ENCODE measurements at places on chromosomes 2 and 18.

DNA sequence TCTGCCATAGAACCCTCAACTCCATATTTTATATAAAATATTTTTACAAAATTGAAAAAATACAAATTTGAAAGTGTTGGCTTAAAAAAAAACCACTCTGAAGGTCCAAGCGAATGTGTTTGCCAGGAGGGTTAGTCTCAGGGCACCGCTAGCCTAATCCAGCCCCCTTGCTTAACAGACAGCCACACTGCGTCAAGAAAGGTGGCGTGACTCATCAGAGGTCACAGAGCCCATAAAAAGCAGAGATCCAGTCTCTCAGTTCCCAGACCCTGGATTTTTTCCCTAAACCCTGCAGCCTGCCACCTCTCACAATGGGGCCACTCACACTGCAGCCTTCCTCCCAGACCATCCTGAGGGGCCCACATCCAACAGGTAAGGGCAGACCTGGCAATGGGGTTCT, 3.9 kb upstream of the TNS1 start:
- no peak for DNase-seq

DNA sequence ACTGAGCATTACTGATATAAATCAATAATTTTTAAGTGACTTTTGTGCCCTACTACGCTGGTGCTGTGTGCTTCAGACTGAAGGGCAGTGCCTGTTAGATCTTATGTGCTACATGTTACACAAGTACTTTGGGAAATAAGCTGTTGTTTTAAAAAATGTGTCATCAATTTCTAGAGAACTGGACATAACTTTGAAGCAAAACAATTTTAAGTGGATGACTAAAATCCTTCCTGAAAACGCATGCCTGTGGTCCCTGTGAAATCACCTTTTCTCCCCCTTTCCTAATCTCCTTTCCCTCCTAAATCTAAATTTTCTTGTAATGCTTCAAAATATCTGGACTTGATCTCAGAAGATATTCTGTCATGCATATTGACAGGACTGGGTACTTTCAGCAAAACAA, 7.1 kb upstream of the IL1RL1 start:
- DNase-seq = no peak

- no peak for DNase-seq
These were observed 468 bp downstream of the PIKFYVE start for GRCh38 chr2:208266553-208266893.

DNA sequence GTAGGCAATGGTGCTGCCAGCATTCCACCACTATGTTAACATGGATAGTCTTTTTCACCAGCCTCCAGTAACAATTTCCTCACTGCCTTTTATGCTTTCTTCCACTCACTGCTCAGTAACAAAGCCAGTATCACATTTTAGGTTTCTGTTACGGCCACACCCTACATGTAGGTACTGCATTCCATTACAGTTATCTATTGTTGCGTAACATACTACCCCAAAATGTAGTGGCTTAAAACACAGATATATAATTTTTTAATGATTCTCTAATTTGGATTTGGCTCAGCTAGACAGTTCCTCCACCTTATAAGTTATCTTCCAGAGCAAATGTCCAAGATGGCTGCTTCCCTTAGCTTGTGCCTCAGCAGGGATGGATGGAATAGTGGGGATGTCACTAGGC, 498.7 kb upstream of the ACVR2A start:
- DNase-seq = no peak

- DNase-seq = peak; percentile 72
These were observed 53.7 kb upstream of the ARL4C start for GRCh38 chr2:234550511-234551107.

GRCh38 chr2:195498176-195498575, 158.8 kb upstream of the SLC39A10 start:
- no peak for DNase-seq

DNA sequence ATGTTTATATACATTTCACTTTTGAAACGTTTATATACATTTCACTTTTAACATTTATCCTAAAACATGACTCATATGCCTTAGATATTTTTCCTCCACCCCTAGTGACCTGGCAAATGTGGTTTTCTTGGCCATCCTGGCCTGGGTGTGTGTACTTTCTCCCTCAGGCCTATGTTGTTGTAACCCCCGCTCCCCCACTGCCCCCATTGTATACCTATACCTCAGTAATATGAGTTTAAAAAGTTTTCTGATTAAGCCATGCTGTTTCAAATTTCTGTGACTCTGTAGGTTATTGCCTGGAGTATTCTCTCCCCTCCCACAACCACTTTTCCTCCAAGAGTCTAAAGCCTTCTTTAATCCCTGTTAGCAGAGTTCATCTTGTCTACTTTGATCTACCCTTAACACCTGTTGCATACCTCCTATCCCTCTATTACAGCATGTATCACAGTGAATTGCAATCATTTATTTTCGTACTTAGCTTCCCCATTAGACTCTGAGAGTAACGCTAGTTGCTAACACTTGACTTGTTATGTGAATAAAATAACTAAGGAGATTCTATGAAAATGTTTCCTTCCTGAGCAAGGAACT, 67.9 kb downstream of the LCLAT1 start:
- DNase-seq = no peak

GRCh38 chr2:217868911-217869334, 133.9 kb downstream of the TNS1 start:
- no peak for DNase-seq

DNA sequence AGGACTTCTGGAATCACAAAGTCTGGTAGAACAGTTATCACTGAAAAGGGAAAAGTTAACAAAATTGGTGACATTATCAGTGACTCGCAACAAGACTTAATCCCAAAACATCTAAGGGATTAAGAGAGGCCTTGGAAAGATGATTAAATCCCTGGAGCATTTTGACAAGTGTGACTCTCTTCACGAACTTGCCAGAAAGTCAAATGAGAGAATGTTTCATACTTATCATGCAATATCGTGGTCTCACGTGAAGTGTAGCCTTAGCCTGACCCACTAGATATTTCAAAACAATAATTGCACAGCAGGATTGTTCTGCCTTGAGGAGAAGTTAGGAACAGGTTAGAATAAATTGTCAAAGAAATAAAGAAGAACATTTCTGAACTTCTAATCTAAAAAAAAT, 104.5 kb downstream of the COL6A3 start:
- no peak for DNase-seq

- no peak for DNase-seq
These were observed 39.6 kb downstream of the SCN3A start for GRCh38 chr2:165164201-165164600.

GRCh38 chr2:239693761-239694415, 293.1 kb upstream of the HDAC4 start:
- no peak for DNase-seq

- DNase-seq = peak; percentile 90
These were observed at the start of the genes CEBPZ and NDUFAF7 for GRCh38 chr2:37231241-37232130. Gene CEBPZ (minus strand): TSS chr2:37231596. CDS start chr2:37231567, 29 bp downstream. Gene NDUFAF7 (plus strand): TSS chr2:37231658. CDS start chr2:37231706, 48 bp downstream.

- no peak for DNase-seq
These were observed 18.6 kb upstream of the CTLA4 start for GRCh38 chr2:203849010-203849409.

- DNase-seq = no peak
These were observed 8.1 kb downstream of the CHMP1B start for GRCh38 chr18:11859282-11859830.

GRCh38 chr18:2903006-2903405, 56.2 kb downstream of the EMILIN2 start:
- no peak for DNase-seq

GRCh38 chr2:28401411-28401810, 8.8 kb downstream of the FOSL2 start:
- no peak for DNase-seq

DNA sequence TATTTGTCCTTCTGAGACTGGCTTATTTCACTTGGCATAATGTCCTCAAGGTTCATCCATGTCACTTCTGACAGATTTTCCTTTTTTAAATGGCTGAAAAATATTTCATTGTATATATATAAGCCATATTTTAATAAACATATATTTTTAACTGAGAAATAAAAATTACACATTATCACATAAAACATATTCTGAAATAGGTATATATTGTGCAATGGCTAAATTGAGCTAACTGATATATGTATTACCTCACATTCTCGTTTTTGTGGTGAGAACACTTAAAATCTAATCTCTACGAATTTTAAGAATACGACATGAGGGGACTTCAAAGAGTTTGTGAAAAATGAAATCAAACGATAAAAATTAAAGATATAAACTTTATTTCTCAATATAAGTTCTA, 25.7 kb upstream of the ZSWIM2 start:
- no peak for DNase-seq

DNA sequence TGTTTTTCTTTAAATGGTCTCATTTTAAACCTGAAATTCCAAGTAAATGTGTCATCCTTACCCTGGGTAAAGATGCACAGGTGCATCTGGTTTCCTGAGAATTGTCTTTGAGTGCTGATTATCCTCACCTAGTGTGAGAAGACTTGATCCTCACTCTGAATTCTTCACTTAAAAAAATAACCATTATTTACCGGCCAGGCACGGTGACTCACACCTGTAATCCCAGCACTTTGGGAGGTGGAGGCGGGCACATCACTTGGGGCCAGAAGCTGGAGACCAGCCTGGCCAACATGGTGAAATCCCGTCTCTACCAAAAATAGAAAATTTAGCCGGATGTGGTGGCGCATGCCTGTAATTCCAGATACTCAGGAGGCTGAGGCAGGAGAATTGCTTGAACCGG, 9.9 kb upstream of the WNT6 start:
- no peak for DNase-seq

GRCh38 chr18:62587689-62588088, 64.9 kb downstream of the ZCCHC2 start:
- peak; percentile 18 for DNase-seq

DNA sequence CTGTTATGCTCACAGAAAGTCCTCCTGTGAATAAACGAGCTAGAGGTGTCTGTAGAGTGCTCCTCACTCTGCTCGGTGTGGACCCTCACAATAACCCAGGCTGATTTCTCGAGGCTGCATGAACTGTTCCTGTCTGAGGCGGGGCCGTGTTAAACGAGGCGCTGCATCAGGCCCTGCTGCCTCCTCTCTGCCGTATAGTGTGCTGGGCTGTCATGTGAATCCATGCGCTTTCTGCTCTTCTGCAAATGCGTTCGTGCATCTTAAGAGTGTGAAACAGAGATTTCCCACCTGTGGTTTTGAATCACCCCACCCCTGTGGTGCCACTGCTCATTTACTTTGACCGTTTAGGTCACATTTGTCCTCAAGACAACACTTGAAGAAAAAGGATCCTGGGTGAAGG, 26.2 kb downstream of the TRAF3IP1 start:
- DNase-seq = no peak

- peak; percentile 63 for DNase-seq
These were observed 500 bp downstream of the CCNYL1 start for GRCh38 chr2:207711750-207712530.

GRCh38 chr2:38763228-38763627, 12.1 kb upstream of the SRSF7 start:
- DNase-seq = no peak

GRCh38 chr2:45723857-45724256, 72.4 kb downstream of the PRKCE start:
- no peak for DNase-seq

DNA sequence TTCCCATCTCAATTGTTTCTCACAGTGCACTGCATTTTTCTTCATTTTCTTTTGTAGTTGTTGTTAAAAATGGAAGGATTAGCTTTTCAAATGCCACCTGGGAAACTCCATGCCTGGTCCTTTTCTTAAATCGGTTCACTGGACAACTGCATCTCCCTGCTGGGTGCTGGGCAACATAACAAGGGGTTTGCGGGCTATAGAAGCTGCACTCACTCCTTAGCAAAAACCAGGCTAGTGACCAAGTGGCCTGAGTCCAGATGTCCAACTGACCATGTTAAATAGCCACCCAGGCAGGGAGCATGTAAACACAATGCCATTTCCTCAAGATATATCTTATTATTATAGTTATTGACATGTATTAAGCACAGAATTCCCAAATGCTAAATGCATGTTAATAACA, 264.9 kb downstream of the ICOS start:
- DNase-seq = no peak

- no peak for DNase-seq
These were observed 37.1 kb downstream of the EXOC6B start for GRCh38 chr2:72788756-72789155.

DNA sequence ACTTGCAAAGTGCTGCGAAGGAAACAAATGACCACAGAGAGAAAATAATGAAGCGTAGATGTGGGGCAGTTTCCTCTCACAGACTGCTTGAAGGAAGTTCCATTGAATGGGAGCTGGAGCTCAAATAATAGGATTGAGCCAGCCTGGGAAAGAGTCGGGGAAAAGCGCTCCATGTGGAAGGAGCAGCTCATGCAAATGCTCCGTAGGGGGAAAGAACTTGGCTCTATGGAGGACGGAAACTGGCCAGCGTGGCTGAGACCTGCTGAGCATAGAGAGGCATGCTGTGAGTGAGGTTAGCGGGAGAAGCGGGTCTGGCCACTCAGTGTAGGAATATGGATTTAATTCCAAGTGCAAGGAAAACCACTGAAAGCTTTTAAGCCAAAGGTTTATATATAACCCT, 28.6 kb upstream of the VIT start:
- DNase-seq = no peak

DNA sequence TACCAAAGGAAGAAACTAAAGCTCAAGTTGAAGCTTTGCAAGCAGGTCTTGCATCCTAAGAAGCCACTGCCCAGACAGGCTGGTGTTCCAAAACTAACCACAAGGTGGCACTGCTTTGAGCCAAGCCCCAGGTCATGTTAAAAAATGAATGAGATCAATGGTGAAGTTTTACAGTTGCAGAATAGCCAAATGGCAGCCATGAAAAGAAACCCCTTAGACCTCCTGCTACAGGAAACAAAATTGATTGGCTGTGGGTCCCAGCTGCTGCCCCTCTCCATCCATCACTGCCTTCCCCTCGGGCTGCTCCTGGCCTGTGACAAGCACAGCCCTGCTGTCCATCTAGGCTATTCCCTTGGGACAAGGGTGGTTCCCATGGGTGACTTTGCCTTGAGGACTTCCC, 20.7 kb upstream of the MREG start:
- peak; percentile 75 for DNase-seq

GRCh38 chr2:126579868-126580267, 76.1 kb upstream of the GYPC start:
- no peak for DNase-seq

DNA sequence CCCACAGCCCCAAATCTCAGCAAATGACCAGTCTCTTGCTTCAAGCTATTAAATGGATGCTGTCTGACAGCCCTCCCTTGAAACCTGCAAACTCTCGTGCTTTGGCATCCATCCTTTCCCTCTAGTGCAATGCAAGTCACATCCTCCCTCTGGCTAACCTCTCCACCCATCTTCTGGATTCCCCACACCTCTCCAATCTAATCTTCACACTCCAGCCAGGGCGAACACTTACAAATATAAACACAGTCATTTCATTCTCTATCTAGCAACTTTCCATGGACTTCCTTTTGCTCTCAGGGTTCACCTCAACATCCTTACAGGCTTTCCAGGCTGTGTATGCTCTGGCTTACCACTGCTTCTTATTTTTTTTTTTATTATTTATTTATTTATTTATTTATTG, 10.1 kb upstream of the NARS1 start:
- no peak for DNase-seq

GRCh38 chr2:189293164-189293563, 113.6 kb upstream of the COL5A2 start:
- no peak for DNase-seq
